SJSA1 (cell line): ENCODE measurements at places on chromosomes 16 and 17. TPM values are rescaled to one million over a fixed set of nuclear protein-coding genes. Genes with fewer than 3 reads are reported as not detected.

DNA sequence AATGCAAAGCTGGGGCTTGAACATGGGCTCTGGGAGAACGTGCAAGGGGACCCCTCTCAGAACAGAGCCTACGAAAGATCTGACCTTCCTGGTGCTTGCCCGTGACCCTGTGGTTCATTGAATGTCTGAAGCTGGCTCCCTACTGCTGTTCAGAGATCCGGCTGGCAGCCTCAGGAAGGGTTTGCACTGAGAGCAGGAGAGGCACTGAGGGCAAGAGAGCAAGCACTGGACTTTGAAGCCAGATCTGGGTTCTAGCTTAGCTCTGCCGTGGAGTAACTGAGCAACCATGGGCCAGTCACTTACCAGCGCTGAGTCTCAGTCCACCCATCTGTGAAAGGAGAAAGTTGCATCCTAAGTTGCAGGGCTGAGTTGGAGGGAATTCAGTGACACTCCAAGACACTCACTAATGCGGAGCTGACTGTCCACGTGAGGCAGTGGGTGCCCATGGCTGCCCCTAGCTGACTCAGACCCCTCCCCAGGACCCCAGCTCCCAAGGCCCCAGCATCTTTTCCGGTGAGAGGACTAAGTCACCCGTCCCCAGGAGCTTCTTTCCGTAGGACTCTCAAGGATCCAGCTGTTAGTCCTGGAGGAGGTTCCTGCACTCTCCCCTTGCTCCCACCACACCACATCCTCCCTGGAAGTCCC, 41.3 kb downstream of the BEAN1 start:
- DNase-seq, result no peak

CEP295NL gene
- total RNA-seq, result 0.22 and 0.34 TPM in 2 replicates

DNA sequence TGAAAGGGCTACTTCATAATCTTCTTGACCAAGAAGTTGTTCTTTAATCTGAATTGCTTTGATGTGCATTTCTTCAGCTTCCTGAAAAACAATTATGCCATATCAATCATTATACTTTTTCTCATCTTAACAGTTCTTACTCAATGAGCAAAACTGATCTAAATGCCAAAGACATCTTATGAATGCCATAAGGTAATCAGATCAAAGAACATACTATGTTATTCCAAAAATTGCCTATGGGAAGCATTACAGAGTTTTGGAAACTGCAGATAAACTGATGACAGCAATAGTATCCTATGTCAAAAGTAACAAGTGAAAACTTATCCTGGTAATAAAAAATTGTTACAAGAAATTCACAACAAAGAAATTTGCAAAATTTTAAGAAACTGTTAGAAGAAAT, 29.7 kb downstream of the CHCT1 start:
- DNase-seq, result no peak

DNA sequence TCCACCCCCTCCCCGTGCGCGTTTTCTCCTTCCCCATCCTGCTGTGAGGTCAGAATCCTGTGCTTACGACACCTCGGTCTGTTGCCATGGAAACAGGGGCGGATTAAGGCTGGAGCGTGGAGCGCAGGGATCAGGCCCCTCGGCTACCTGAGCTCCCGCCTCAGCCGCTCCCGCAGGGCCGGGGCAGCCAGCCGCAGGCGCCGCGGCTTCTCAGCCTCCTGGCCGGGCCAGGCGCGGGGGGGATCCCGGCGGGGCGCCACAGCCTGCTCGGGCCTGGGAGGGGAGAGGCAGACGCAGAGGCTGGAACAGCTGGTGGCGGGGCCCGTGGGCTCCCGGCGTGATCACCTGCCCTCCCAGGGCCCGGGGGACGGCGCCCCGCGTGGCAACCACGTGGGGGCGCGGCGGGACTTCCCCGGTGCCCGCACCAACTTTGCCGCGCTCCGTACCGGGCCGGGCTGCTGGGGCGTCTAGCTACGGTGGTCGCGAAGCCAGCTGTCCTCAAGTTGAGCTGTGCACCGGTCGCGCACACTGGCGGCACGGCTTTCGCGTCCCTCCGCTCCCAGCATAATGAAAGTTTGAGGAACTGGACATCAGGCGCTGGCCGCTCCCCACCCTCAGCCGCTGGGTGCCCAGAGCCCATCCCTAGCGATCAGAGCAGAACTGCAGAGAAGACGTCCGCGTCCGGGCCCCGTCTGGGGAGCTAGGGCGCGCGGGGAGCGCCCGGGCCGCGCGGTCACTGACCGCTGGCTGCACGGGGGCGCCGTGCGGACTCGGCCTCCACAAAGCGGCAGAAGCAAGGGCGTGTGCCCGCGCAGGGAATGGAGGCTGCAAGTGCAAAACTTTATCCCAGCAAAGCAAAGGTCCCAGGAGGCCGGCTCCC, 1.2 kb downstream of the RTN4RL1 start:
- no peak for DNase-seq

DNA sequence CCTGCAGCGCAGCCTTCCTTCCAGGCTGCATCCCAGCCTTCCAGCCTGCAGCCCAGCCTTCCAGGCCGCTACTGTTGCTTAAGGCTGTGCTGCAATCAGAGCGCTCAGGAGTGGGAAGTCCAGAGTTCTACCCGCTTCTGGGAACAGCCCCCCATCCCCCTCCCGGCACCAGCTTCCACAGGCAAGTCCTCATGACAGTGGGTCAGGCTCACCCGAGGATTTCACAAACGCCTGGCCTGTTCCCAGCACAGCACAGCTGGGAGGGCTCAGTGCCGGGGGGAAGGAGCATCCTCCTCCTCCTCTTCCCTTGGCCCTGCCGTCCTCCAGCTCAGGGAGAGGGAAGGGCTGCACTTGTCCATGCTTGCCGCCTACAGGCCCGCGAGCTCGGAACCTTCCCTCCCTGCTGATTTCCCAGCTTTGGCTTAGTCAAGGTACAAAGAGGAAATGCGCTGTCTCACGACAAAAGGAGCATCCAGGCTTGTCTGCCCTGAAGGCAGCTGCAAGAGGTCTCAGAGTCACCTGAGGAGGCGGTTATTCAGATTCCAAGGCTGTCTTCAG, 8.3 kb downstream of the SOCS3 start:
- DNase-seq, result no peak
